ENCODE measurements at places on chromosomes 12 and 14.

- no peak for DNase-seq
Measured at GRCh38 chr12:66925083-66925482, 246.2 kb upstream of the GRIP1 start.

DNA sequence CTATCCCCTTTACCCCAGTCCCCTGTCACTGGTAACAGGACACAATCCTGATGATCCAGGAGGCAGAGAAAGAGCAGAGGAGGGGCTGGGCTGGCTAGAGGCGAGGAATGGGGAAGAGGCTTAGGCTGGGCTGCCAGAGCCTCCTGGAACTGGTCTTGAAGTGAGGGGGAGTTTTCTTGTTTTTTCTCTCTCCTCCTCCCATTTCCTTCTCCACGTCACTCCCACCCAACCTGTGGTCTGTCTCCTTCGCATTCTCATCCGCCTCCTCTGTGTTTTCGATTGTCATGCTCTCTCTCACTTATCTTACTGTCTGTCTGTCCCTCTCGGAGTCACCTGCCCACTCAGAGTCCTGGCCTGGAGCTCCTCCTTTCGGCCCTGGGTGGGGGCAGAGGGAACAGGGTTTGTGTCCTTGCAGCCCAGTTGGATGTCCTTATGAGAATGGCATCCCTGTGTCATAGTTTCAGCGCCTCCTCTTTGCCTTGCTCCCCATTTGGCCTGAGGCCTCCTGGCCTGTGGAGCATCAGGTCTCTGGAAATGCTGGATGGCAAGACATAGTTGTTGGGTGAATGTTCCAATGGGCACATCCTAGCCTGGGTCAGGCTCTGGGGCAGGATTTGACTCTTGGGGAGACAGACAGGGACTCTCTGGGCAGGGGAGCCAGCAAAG, 3.4 kb upstream of the KRT80 start:
- no peak for DNase-seq

GRCh38 chr14:95043732-95044462, 113.4 kb downstream of the DICER1 start:
- DNase-seq: no peak

- DNase-seq: no peak
Measured at GRCh38 chr14:54711812-54712464, 145.0 kb downstream of the SAMD4A start.

GRCh38 chr12:79933532-79934264, 1.2 kb downstream of the PPP1R12A start:
- DNase-seq: no peak

DNA sequence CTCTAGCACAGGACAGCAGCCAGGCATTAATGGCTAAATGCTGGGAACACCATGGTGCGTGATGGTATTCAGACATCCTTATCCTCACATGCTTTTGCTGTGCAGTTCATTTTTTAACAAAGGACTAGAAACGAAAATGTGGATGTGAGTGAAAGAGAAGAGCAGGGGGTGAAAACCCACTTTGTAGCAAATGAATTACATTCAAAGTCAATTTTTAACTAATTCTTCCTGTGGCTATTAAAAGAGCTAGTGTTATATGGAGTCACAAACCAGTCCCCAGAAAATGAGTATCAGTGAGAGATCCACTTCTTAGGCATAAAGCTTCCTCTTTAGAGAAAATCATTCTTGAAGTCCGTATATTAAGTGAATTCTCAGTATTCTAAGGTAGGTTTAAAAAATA, 592.0 kb upstream of the LMO3 start:
- DNase-seq: no peak

GRCh38 chr14:104370256-104370870, 209.2 kb upstream of the C14orf180 start:
- DNase-seq: no peak

- no peak for DNase-seq
Measured at GRCh38 chr14:92582706-92583452, 69.3 kb downstream of the RIN3 start.

DNA sequence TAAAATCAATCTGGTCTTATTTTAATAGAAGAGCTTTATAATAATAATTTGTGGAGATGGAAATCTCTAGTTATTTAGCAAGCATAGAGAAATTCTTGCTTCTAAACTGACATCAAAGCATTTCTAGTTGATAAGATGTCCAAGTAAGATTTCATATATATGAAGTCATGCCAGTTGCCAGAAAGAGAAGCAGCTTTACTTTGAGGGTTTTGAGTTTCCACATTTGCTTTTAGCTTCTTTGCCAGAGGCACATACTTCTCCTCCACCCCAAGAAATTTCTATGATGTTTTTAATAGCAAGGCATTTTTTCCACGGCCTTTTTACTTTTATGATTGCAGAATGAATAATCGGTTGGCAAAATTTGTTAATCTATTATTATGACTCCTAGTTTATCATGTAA, 24.2 kb upstream of the YAF2 start:
- no peak for DNase-seq

DNA sequence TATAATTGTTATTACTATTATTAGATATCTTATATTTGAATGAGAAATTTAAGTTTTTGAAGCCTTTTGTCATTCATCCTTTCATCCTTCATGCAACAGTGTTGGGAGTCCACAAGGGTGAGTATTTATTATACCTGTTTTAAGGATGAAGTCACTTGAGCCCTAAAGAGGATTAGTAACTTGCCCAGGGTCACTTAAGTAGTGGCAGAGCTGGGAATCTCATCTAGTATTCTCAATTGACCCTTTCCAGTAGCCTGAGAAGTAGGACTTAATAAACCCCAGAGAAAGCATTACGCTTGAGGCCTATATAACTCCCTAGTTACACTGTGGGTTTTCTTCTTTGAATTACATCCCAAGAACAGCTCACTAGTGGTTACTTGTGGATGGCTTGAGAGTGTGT, 119.8 kb downstream of the SRGAP1 start:
- DNase-seq: no peak

DNA sequence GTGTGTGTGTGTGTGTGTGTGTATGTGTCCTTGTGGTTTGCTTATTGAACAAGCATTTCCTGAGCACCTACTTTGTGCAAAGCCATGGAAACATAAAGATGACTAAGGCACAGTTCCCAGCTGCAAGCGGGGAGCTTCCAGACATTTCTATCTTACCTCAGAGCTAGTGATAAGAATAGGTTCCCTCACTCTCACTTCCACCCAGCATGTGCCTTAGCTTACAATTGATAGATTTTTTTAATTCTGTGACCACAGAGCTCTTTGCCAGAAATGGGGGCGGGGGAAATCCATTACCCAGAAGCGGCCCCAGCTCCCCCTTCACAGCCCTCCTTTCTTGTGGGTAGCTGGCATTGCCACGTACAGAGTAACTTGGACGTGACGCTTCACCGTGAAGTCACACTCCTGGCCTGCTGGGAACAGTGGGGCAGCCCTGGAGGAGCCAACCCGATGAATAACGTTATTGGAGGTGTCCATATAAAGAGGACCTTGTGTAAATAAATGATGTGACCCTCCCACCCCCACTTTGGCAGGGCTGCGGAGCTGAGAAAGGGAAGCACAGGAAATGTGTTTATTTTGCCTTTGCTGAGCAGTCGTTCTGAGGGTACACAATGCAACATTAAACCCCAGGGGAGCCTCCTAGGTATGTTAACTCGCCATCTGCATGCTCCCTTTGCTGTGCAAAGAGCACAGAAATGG, 238.9 kb downstream of the CHST11 start:
- DNase-seq: peak; percentile 68

- DNase-seq: no peak
Measured at GRCh38 chr12:23888396-23889068, 60.9 kb downstream of the SOX5 start.

DNA sequence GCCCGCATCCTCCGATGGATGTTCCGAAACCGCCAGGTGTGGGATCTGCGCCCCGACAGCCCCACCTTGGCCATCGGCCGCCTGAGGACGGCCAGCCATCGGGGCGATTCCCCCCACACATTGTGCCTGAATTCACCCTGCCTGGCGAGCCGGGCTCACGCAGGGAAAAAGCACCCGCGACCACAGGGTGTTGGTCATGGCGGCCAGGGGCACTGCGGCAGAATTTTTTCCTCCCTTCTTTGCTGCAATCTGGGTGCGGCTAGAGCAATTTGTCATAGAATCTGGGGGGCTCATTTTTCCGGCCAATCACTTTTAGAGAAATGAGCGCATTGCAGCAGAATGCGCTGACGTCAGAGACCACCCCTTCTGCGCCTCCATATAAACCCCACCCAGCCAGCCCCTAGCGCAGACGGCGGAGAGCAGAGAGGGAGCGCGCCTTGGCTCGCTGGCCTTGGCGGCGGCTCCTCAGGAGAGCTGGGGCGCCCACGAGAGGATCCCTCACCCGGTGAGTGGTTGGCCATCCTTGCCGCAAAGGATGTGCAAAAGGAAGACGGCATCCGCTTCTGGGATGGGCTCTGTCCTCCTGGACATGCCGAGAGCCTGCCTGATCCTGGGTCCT, at the start of gene MEG3:
Gene MEG3, plus strand, starts transcription at position 406 of the 619 bp plus-strand sequence.
- no peak for DNase-seq

- no peak for DNase-seq
Measured at GRCh38 chr12:31728289-31728916, 418 bp downstream of the AMN1 start.

DNA sequence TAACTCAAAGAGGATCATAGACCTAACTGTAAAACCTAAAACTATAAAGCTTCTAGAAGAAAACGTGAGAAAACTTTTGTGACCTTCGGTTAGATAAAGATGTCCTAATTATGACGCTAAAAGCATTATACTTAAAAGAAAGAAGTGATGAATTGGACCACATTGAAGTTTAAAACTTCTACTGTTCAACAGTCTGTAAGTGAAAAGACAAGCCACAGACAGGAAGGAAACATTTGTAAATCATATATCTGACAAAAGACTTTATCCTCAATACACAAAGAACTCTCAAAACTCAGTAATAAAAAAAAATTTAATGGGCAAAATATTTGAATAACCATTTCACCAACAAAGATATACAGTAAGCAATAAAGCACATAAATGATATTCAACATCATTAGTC, 344.3 kb downstream of the EGLN3 start:
- DNase-seq: no peak

- DNase-seq: no peak
Measured at GRCh38 chr12:27573972-27574371, 50.0 kb downstream of the PPFIBP1 start.

GRCh38 chr12:47370421-47370820, 290.7 kb upstream of the AMIGO2 start:
- no peak for DNase-seq

DNA sequence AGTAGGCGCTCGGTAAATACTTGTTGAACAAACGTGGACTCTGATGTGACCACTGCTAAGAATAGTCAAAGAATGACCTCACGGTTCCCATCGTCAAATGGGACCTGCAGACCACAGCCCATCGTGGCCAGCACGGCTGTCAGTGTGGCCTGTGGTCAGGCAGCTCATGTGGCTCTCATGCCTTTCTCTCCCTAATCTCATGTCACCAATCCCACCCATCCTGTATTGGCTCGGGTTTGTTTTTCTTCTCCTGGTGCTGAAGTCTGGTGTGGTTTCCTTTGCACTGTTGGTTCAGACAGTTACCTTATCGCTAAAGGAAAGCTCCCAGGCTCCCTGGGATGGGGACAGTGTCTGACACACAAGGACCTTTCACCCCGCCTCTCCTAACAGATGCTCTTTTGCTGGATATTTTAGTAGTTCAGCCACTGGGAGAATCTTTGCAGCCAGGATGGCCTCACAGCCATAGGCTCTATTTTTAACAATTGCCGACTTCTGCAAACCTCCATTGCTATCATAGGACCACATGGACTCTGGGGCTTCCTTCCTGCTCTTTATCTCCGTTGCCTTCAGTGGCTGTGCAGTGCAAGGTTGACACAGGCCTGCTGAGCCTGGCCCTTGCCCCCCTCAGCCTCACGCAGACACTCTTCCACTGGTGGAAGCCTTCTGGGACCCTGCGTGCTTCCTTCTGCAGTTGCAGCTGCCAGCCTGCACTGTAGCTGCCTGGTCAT, 293.1 kb upstream of the FKBP4 start:
- DNase-seq: no peak

DNA sequence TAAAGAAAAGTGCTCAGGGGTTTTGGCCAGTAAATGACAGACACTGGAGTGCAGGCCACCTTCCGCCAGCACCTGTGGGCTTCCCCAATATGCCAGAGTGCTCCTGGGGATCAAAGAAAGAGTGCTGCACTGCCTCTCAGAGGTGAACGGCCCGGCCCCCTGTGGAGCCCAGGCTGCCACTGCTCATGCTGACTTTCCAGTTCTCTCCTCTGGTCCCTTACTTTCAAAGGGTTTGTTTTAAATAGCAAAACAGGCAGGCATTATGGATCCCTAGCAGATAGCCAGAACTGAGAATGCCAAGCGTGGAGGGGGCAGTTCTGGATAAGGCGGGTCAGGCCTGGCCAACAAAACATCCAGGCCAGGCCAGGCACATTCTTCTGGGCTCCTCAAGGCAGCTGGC, 59.6 kb downstream of the MDM2 start:
- no peak for DNase-seq

DNA sequence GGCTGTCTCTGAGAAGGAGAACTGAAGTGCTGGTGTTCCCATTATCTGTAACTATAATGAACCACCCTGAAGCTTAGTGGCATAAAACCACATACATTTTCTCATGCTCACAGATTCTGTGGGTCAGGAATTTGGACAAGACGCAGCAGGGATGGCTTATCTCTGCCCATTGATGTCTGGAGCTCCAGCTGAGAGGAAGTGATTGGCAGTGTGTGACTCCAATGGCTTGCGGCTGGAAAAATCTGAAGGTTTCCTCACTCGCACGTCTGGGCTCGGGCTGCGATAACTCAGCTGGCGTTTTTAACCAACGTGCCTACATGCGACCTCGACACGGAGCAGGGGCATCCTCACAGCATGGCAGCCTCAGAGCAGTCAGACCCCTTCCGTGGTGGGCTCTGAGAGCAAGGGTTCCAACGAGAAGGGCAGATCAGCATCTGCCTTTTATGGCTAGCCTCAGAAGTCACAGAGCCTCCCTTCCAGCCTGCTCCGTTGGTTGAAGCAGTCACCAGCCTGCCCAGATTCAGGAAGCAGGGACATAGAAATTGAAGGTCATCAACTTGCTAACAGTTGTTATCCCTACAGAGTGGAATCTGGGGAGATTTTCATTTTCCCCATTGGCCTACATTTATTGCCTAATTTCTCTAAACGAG, 143.3 kb upstream of the BCL2L14 start:
- DNase-seq: no peak

DNA sequence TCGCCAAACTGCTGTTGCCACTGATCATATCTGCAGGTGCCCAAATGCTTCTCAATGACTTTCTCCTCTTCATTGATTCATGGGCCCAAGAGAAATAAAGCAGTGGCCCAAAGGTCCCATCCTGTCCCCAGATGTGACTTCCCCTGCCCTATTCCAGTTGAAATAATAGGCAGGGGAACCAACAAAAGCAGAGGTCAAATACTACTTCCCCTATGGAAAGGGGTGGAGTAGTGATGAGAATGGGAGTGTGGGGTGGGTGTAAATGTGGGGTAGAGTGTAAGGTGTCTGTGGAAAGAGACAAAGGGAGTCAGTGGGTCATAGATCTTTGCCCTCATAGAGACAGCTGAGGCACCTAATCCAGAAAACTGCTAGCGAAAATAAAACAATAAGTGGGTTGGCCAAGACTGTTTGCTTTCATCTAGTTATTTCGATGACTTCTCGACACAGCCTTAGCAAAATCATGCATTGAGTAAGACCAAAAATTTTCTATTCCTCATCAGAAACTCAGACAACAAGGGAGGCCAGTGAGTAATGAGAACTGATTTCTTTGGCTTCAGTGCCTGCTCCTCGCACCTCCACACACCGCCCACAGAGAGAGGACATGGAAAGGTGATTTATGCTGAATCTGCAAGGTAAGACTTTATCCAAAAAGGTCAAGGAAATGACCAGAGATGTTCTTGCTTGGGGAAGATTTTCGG, 10.9 kb upstream of the IL22 start:
- DNase-seq: no peak

- no peak for DNase-seq
Measured at GRCh38 chr14:92965281-92965680, 42.3 kb downstream of the CHGA start.

- no peak for DNase-seq
Measured at GRCh38 chr12:58161773-58162172, 220.4 kb downstream of the ATP23 start.

Data from stimulated activated CD4-positive, alpha-beta T cell treated with anti-CD3 and anti-CD28 coated beads, TNF-alpha, amount 100 ng/mL, for 4 hours (primary cell).